ENCODE measurements at places on chromosomes 11 and 22.

GRCh38 chr11:30921811-30922210 is 335.7 kb upstream of the MPPED2 start:
- H3K27ac ChIP-seq, result no peak overlapping the region
- peaks cover 11% of the 10 kb centered on the region for H3K4me1 ChIP-seq
- no peaks in the 10 kb centered on the region for H3K36me3 ChIP-seq

DNA sequence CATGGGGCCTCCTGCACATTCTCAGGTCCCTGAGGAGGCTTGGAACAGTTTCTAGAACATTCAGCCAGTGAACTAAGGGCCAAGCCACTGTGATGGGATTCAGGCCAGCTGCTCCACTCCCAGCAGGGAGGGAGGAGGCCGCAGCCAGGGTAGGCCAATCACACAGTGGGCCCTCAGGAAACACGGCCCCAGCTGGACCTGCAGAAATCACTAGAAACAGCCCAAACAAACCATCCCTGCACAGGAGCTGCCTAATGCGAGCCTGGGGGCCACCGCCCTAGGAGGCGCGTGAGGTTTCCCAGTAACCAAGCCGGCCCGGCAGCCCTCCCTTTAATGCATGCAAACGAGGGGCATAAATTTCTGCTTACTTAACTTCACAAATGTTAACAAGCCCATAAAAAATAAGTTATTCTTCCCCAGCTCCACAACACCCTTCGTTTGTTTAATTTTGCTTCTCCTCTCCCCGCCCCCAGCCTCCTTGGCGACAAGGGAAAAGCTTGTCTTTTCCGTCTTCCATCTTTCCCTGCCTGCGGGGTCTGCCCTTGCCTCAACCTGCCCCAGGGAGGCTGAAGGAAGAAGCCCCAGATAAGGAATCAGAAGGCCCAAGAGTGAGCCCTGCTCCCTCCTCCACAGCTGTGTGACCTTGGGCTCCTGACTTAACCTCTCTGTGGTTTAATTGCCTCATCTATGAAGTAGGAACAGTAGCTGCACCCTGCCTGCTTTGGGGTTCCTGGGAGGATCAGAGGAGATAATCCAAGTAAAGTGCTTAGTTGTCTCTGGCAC is 25.7 kb downstream of the ELFN2 start:
- no peak overlapping the region for H3K4me3 ChIP-seq
- peaks cover 22% of the 10 kb centered on the region for H3K4me1 ChIP-seq
- DNase-seq, result no peak
- H3K36me3 ChIP-seq, result no peaks in the 10 kb centered on the region

DNA sequence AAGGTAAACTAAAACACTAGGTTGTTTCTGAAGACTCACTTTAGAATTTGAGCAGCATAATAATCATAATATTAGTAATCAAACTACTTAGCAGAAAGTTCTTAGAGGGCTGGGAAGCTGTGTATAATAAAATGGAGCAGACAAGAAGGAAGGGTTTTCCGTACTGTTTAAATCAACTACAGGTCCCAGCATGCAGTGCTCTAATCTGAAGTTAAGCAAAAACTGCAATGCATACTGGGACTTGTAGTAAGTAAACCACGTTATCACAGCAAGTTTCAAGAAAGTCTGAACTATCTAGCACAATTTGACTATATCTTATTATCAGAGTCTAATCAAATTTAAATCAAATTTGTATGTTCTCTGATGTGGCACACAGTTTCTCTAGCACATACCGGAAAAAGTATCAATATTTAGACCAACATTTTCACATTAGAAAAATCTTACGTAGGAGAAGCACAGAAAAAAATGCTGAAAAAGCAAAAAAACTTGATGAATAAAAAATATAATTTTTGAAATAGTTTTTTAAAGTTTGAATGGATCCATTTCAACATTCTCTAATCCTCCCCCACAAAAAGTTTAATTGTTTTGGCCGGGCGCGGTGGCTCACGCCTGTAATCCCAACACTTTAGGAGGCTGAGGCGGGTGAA is 8.2 kb downstream of the PHF21A start:
- H3K4me3 ChIP-seq, result no peak overlapping the region
- peak overlapping the region; percentile 88 for H3K27ac ChIP-seq
- H3K4me1 ChIP-seq, result peaks cover 21% of the 10 kb centered on the region
- no peaks in the 10 kb centered on the region for H3K36me3 ChIP-seq
- DNase-seq, result no peak

GRCh38 chr11:75241906-75242644 is 1.5 kb downstream of the TPBGL start:
- peak overlapping the region; percentile 74 for H3K4me3 ChIP-seq
- no peak for DNase-seq
- H3K27ac ChIP-seq, result no peak overlapping the region
- peaks cover 16% of the 10 kb centered on the region for H3K4me1 ChIP-seq
- H3K27me3 ChIP-seq, result peaks cover 70% of the 10 kb centered on the region
- H3K36me3 ChIP-seq, result no peaks in the 10 kb centered on the region

GRCh38 chr22:30655532-30655931 is 12.1 kb downstream of the DUSP18 start:
- peak overlapping the region; percentile 52 for H3K27ac ChIP-seq
- no peak overlapping the region for H3K4me3 ChIP-seq
- H3K4me1 ChIP-seq, result peaks cover 31% of the 10 kb centered on the region
- H3K27me3 ChIP-seq, result peaks cover 10% of the 10 kb centered on the region

DNA sequence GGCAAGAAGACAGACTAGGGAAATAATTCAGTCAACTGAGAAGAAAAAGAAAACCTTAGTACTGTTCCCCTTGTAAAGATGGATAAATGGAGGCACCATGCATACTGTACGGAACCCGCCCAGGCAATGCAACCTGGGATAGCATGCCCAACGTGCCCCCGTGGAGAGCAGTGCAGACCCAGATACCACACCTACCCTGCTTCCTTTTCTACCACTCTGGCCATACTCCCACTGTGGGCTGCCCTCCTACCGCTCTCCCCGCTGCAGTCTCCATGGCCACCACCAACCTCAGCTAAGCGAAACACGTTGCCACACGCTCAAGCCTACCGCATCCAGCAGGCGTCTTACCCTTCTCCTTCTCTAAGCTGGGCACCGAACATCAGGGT is 117.4 kb upstream of the SERPIND1 start:
- peaks cover 7% of the 10 kb centered on the region for H3K27me3 ChIP-seq
- no peaks in the 10 kb centered on the region for H3K36me3 ChIP-seq
- no peak overlapping the region for H3K27ac ChIP-seq
- no peak for DNase-seq

- H3K4me3 ChIP-seq, result no peak overlapping the region
- H3K27me3 ChIP-seq, result no peaks in the 10 kb centered on the region
- no peaks in the 10 kb centered on the region for H3K4me1 ChIP-seq
- DNase-seq, result no peak
- H3K27ac ChIP-seq, result no peak overlapping the region
These were observed 124.7 kb downstream of the MICAL2 start for GRCh38 chr11:12235080-12235479.

GRCh38 chr22:23837911-23838680 is 710 bp downstream of the DERL3 start:
- H3K4me3 ChIP-seq, result peak overlapping the region; percentile 88
- peaks cover 3% of the 10 kb centered on the region for H3K36me3 ChIP-seq
- no peak for DNase-seq
- H3K27me3 ChIP-seq, result peaks cover 23% of the 10 kb centered on the region

- peak overlapping the region; percentile 99 for H3K27ac ChIP-seq
- H3K4me3 ChIP-seq, result peak overlapping the region; percentile 83
- H3K36me3 ChIP-seq, result peaks cover 23% of the 10 kb centered on the region
- peaks cover 36% of the 10 kb centered on the region for H3K4me1 ChIP-seq
- H3K27me3 ChIP-seq, result no peaks in the 10 kb centered on the region
These were observed 733 bp downstream of the TRIM5 start for GRCh38 chr11:5684036-5684645.

GRCh38 chr11:131858505-131858904 is 488.1 kb downstream of the NTM start:
- no peaks in the 10 kb centered on the region for H3K27me3 ChIP-seq
- H3K27ac ChIP-seq, result no peak overlapping the region
- peaks cover 13% of the 10 kb centered on the region for H3K4me1 ChIP-seq
- H3K36me3 ChIP-seq, result no peaks in the 10 kb centered on the region
- no peak overlapping the region for H3K4me3 ChIP-seq

GRCh38 chr11:1177771-1178090 is 20.0 kb downstream of the MUC5AC start:
- peaks cover 7% of the 10 kb centered on the region for H3K36me3 ChIP-seq
- H3K4me3 ChIP-seq, result no peak overlapping the region
- DNase-seq, result no peak
- H3K27me3 ChIP-seq, result no peaks in the 10 kb centered on the region

DNA sequence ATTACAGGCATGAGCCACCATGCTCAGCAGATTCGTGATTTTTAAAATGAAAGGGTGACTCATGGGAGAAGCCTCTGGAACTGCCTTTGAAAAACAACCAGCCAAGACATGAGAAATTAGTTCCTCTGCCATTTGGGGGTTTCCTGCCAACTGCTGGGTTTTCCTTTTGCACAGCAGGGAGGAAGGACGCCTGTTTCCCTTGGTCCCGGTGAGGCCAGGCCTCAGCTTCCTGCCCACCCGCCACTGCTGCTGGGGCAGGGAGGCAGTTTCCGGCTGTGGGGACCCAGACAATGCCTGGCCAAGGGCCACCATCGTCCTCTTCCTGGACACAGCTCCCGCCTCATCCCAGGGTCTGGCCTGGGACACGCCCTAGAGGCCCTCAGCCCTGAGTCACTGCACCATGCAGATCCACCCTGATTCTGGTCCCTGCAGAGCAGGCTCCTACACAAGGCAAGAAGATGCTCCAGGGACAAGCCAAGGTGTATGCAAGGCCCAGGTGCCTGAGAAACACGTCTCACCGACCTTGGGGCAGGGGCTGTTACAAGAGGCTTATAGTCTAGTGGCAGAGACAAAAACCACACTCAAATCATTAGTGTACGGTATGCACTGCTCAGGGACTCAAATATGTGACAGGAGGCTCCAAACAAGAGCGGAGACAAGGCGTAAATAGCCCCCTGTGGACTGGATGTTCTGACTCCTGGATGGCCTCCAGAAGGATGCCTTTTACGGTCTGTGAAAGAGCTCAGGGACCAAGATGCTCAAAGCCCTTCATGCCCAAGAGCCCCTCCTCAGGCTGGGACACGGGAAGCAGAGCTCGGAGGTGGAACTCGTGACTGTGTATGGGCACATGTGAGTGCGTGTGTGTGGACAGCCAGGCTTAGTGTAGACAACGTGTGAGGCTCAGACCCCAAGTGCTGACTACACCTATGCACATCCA is 10.0 kb downstream of the PPM1F start:
- H3K4me3 ChIP-seq, result no peak overlapping the region
- peak overlapping the region; percentile 54 for H3K27ac ChIP-seq
- peaks cover 16% of the 10 kb centered on the region for H3K4me1 ChIP-seq
- peaks cover 6% of the 10 kb centered on the region for H3K36me3 ChIP-seq
- no peaks in the 10 kb centered on the region for H3K27me3 ChIP-seq

- H3K4me1 ChIP-seq, result peaks cover 12% of the 10 kb centered on the region
- H3K27me3 ChIP-seq, result no peaks in the 10 kb centered on the region
- H3K27ac ChIP-seq, result no peak overlapping the region
- H3K36me3 ChIP-seq, result no peaks in the 10 kb centered on the region
- no peak for DNase-seq
These were observed 330.6 kb upstream of the ZC3H12C start for GRCh38 chr11:109762546-109762945.

- H3K4me1 ChIP-seq, result no peaks in the 10 kb centered on the region
- no peak overlapping the region for H3K4me3 ChIP-seq
- no peak overlapping the region for H3K27ac ChIP-seq
- H3K36me3 ChIP-seq, result no peaks in the 10 kb centered on the region
- H3K27me3 ChIP-seq, result peaks cover 5% of the 10 kb centered on the region
These were observed 7.3 kb upstream of the C11orf86 start for GRCh38 chr11:66967670-66968425.

Data from WTC11 (cell line).